ENCODE measurements at places on chromosomes 11 and 22.

DNA sequence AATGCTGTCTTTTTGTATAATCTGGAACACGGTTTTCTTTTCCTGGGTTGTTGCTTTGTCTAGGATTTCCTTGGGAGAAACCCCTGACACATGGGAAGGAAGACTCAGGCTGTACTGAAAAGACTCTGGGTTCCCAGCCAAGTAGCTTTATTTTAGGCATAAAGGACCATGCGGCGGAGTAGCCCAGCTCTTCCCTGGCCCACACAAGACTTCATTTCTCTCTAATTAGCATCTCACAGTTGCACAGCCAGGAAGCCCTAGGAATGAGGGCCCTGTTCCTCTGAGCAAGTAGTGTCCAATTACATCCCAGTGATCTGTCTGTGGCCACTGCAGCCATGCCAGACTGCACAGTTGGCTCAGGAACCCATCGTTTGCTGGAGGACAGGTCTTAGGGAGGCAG lies 319.5 kb downstream of the TENM4 start:
- no peak for DNase-seq

DNA sequence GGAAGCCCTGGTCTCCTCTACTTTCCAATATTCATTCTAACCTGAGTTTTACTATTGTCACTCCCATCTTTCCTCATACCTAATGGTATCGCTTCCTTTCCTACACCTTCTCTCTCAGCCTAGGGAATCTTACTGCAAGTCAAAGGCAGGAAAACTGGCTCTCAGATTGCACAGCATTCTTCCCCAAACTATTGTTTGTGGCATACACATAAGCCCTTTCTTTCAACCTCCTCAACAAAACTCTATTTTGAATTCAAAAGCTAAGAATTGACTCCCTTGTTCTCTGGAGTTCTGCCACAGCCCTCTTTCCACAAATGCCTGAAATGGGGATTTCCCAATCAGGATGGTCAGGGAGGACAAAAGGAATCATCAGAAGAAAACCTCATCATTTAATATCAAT lies 181.5 kb downstream of the FAM76B start:
- DNase-seq = no peak

DNA sequence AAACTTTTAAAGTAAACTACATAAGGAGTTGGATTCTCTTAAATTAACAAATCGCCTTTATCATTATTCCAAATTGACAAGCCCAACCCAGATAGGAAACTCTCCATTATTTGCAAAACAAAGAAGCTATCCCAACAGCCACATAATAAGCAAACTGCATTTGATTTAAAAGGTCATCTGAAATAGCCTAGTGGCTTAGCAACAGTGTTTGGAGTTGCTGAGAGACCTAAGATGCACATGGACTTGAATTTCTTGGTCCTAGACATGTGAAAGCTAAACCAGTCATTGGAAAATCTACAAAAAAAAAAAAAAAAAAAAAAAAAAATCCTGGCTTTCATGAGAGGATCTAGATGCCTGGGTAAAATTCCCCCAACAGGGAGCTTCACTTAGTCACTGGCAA lies 69.5 kb downstream of the PRCP start:
- no peak for DNase-seq

DNA sequence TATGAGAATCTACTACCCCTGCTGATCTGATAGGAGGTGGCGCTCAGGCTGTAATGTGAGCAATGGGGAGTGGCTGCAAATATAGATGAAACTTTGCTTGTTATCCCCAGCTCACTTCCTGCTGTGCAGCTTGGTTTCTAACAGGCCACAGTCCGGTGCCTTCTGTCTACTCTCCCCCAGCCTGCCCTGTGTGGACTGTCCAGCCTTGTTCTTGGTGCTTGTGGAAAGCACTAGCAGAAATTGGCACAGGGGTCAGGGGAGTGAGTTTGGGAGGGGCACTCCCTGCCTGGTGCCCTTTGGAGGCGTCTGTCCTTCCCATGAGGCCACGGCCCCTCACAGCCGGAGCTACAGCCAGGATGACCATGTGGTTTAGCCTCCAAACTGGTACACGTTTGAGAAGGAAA lies 14.3 kb downstream of the MOV10L1 start:
- DNase-seq = no peak

- DNase-seq = no peak
These were observed 157.3 kb downstream of the MPPED1 start for GRCh38 chr22:43569111-43569510.

DNA sequence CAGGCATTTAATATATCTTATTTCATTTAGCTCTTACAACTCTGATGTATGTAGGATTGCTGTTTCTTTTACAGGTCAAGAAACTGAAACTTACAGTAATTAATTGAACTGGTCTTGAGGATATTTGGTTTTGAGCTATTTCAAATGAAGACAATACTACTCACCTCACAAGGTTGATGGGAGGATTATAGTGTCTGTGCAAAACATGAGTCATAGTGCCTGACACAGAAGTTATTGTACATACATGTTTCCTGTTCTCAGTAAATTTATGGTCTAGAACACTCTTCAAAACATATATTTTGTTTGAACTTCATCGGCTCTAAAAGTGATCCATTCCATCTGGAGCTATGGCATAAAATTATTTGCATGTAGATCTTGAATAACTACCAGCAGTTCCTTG lies 61.9 kb downstream of the CECR2 start:
- DNase-seq = no peak

GRCh38 chr22:36021606-36022153 lies 6.9 kb downstream of the RBFOX2 start:
- DNase-seq = no peak

GRCh38 chr22:32478994-32479393 lies 4.4 kb downstream of the FBXO7 start:
- no peak for DNase-seq

DNA sequence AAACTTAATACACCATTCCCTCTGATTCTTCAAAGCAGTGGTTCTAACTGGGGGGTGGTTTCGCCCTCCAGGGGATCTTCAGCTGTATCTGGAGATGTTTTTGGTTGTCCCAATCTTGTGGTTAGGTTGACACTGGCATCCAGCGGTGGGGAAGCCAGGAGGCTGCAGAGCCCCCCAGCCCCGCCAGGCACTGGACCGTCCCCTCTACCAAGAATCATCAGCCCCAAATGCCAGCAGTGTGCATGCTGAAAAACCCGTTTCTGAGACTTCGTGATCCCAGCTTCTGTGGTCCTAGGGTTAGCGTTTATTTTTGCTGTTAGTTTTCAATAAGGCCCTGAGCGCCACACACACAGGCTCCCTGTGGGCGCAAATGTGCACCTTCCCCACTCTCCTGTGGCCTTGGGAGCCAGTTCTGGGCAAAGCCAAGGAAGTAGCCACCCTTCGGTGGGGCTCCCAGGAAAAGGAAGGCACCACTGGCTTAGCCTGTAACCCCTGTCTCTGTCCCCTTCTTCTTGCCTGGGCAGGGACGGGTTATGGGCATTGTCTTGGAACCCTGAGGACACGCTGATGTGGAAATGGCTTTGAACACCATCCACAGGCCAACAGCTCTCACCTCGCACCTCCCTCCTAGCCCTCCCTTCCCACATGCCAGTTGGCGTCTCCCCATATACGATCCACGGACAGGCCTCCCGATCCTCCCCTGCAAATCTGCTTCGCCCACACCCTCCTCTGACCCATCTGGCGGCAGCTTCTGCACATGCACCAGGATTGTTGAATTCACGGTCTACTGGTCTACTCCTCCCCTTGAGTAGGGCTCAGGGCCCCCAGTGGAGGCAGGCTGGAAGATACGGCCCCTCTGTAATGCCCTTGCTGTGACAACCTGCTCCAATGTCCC lies 71.4 kb upstream of the CCND1 start:
- DNase-seq = no peak

DNA sequence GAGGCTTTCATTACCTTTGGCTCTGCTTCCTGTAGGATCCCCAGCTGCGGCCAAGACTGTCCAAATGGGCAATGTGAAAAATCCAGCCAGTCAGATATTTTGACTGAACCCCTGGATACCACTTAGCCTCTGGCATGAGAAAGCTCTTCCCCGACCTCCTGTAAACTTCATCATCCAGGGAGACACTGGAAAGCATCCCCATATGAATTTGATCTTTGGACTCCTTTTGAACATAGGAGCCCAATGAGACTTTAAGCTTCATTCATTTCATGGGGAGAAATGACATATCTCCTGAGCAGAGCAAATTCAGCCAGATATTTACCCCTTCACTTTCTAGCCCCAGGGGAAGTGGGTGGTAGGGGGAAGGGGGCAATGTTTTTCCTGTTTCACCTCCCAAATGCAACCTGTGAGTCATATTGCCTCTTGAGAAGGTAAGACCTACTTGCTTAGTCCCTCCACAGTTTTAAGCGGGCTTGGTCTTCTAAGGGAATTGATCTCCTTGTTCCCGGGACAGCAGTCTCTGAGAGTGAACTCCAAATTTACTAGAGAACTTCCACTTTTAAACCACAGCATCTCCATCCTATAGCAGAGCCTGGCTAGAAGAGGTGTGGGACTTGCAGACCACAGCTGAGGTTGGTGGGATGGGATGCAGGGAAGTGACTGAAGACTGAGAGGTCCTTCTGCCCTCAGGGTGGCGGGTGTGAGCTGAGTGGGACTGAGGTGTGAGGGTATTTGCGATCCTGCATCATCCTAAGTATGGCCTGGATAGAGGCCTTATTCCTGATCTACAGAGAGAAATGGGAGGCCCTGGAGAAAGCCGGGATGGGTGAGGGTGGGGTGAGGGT lies 20.3 kb upstream of the POU2AF1 start:
- no peak for DNase-seq

DNA sequence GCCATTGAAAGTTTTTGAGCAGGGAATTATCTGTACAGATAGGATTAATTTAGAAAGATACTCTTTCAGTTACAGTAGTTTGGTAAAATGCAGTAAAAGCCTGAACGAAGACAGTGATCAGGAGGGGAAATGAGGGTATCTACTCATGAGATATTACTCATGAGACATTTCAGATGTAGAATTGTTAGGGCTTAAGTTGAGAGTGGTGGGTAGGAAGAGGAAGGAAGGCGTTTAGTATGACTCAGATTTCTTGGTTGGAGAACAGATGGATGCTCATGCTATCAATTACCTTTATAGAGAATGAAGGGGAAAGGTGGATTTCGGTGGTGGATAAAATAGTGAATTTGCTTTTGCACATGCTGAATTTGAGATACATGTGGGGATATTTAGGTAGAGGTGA lies 15.8 kb downstream of the CCDC81 start:
- DNase-seq = no peak

GRCh38 chr11:122270535-122270934 lies 154.5 kb upstream of the BLID start:
- DNase-seq = no peak

DNA sequence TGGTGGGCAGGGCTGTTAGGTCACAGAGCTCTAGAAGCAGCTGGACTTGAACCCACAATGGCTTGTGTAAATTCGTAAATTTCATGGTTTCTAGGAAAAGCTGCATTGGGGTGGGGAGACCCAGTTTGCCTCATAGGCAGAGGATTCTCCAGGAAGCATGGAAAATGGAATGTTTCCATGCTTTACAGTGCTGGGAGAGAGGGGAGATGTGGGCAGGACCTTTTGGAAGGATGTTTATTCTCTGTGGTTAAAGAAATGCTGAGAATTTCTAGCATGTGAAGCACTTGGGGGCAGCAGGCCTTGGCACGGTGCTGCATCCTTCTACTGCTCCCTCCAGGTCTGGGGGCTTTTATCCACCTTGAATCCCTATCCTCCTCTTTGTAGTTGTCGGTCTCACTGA lies 46.3 kb downstream of the TRAF6 start:
- no peak for DNase-seq

- no peak for DNase-seq
These were observed 10.8 kb downstream of the TMEM258 start for GRCh38 chr11:61781585-61781984.

GRCh38 chr11:134266841-134267251 lies 9.3 kb upstream of the GLB1L3 start:
- DNase-seq = no peak

DNA sequence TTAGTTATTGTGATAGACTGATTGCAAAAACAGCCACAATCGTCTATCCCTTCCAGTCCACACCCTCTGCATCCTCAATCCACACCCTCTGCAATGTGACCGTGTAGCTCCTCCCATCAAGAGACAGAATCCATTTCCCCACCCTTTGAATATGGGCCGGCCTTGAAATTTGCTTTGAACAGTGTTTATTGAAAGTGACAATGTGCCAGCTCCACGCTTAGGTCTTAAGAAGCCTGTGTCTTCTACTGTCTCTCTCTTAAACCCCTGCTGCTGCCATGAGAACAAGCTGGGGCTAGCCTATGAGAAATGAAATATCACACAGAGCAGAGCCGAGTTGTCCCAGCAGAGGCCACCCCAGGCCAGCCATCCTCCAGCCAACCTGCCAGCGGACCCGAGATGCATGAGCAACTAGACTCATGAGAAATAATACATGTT lies 22.3 kb upstream of the MICAL2 start:
- DNase-seq = no peak

DNA sequence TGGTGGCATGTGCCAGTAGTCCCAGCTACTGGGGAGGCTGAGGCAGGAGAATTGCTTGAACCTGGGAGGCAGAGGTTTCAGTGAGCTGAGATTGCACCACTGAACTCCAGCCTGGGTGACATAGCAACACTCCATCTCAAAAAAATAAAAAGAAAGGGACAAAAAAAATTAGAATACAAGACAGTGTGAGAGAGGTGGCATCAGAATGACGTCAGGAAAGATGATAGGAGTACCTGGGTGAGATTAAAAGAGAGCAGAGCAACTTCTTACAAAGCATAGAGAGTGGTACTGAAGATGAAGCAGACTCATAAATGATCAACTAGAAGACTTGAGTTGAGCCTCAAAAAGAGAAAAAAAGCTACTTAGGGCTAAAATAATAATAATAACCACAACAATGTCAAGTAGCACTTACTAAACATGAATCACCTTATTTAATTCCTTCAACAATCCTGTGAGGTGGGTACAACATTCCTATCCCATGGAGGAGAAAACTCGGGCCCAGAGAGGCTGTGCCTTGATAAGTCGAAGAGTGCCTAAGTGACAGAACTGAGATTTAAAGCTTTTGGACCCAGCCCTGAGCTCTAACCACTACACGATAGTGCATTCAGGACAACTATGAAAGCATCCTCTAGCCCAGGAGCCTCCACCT lies 5.2 kb upstream of the SLN start:
- DNase-seq = no peak

GRCh38 chr11:12587333-12587991 lies 86.8 kb upstream of the TEAD1 start:
- DNase-seq = no peak

DNA sequence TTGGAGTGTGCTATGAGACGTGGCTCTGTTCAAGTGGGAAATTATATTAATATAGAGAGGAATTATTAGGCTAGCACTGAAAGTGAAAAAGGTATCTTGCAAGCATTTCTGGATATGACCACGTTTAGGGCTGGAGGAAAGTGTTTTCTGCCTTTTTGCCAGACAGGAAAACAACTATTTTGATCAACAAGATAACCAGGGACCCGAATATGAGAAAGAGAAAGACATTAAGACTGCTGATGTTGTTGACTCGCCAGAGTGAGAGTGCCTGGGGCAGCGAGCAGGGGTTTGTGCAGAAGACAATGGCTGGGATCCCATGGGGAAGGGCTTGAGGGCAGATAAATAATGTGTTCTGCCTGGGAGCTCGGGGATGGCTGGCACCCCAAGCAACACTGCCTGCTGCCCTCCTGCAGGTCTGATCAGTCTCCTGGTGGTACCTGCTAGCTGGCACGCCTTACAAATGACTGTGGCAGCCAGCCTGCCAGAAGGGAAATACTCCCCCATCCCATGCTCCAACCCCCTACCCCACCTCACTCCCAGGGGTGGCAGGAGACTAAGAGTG lies 23.1 kb upstream of the CHST1 start:
- DNase-seq = no peak

All from stimulated activated CD4-positive, alpha-beta T cell treated with anti-CD3 and anti-CD28 coated beads, Interleukin-1b, Interleukin-23, amount 100 ng/mL, for 4 hours (primary cell).